Fibroblast of lung (primary cell): ENCODE measurements at places on chromosomes 6 and 20.

DNA sequence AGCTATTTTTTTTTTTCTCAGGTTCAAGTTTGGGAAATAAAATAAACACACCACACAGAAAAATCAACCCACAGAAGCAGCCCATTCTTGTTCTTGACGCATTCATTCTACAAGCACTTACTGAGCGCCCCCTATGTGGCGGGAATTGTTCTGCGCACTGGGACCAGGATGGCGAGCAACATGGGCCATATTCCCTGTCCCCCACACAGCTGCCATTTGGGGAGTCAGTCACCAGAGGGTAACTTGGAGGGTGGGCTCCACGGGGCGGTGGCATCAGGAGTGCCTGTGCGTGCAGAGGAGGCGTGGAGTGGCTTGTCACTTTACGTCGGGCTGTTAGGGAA lies 185.0 kb upstream of the PDE10A start:
- DNase-seq, result no peak

GRCh38 chr6:33717934-33718455 lies 6.5 kb upstream of the UQCC2 start:
- DNase-seq, result no peak

GRCh38 chr6:139126931-139127330 lies 7.9 kb upstream of the HECA start:
- DNase-seq, result no peak

- DNase-seq, result peak; percentile 28
Observed at GRCh38 chr20:5780846-5781217, 30.6 kb downstream of the SHLD1 start.

GRCh38 chr20:15889514-15890256 lies 683.6 kb downstream of the KIF16B start:
- no peak for DNase-seq

GRCh38 chr6:149212892-149213801 lies 104.4 kb upstream of the TAB2 start:
- DNase-seq, result peak; percentile 83

DNA sequence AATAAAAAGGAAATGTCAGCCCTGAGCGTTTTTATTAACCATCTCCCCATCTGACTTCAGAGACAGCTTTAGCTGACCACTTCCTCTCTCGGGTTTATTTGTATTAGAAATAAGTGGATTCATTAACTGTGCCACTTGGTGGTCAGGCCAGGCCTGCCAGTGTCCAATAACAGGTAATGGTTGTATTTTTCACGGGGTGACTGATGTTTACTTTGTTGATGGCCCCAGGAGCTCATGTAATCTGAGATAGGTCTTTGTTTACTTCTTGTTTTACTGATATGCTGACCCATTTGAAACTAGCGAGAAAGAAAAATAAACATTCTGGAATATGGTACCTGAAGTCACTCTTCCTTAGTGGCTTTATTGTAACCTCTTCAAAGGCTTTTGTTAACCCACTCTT lies 504.3 kb upstream of the SLC35B3 start:
- DNase-seq, result no peak

DNA sequence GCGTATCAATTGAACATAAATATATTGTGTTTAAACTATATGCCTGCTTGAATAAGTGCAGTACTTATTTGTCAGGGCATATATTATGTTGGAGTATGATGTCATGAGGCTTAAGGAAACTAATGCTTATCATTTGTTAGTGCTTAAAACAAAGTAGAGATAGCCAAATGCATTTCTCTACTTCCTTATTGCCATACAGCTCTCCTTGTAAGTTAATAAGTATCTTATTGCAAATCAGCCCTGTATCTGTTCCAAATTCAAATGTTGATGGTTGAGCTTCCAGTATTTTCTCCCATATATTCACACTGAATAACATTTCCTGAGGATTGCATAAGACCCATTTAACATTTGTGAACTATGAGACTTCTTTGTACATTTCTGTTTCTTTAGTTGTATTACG lies 57.8 kb downstream of the CARMIL1 start:
- DNase-seq, result no peak

DNA sequence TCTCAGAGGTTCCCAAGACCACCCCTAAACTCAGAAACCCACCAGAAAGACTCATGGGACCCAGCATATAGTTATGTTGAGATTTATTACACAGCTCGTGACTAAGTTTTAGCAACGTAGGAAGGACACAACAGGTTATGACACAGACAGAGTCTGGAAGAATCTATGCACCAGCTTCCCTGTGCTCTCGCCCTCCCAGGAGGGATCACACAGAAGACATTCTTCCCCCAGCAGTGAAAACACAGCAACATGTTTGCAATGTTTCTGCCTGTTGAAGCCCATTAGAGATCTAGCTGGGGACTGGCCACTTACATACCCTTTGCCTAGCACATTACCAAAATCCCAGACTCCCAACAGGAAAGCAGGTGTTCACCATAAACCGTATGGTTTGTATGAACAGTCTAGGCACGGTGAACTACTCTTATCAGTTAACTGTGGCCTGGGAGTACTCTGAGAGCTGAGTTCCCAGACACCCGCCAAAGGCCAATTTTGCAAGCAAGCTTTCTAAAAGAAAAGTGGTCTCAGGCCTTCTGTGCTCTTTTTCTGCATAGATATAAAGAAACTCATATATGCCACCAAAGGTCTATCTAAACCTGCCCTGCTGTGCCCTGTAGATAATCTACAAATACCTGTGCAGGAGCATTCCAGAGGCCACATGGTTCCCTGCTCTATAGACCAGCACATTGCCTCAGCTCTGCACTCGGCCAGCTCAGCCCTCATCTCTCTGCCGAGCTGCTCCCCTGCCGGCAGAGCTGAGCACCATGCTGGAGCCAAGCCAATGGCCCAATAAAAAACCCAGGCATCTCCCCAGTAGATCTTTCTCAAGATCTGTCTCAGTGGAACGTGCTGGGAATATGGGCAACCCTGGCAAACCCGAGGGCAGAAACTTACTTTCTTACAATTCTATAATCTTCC lies 69.6 kb upstream of the SMIM28 start:
- DNase-seq, result peak; percentile 19

DNA sequence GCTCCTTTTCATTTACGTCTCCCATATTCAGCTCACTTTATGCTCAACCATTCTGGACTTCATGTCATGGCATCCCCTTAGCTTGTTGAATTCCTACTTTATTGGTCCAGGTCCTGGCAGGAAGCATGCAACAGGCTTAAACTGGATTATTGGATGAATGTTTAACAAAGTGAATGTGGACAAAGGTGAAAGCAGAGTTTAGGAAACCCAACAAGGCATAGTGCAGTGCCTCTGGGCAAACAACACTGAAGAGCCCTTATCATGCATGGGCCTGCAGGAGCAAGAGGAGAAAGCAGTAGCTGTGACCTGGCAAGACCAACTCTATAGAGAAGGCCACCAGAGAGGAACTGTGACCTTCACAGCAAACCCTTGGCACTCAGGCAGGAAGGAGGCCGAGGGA lies 5.3 kb upstream of the ANKRD66 start:
- DNase-seq, result no peak

- DNase-seq, result no peak
Observed at GRCh38 chr6:105397987-105398386, 4.9 kb downstream of the PREP start.

- peak; percentile 12 for DNase-seq
Observed at GRCh38 chr6:118712969-118713368, 61.6 kb upstream of the CEP85L start.

GRCh38 chr6:128500749-128501600 lies 19.4 kb downstream of the PTPRK start:
- DNase-seq, result no peak

- DNase-seq, result peak; percentile 27
Observed at GRCh38 chr6:24768361-24768760, 6.4 kb upstream of the GMNN start.

GRCh38 chr20:51300104-51300503 lies 242.4 kb downstream of the NFATC2 start:
- DNase-seq, result no peak

GRCh38 chr6:51350308-51350904 lies 531.7 kb downstream of the TFAP2B start:
- DNase-seq, result no peak

GRCh38 chr20:55678126-55678525 lies 327.2 kb downstream of the CBLN4 start:
- DNase-seq, result no peak

GRCh38 chr20:38060536-38060935 lies 27.0 kb downstream of the RPRD1B start:
- DNase-seq, result peak; percentile 91

GRCh38 chr6:150418827-150419594 lies 50.2 kb downstream of the IYD start:
- DNase-seq, result peak; percentile 55

- peak; percentile 60 for DNase-seq
Observed at GRCh38 chr20:19986419-19986818, 30.7 kb upstream of the NAA20 start.

GRCh38 chr20:18529041-18529440 lies 21.3 kb downstream of the SEC23B start:
- no peak for DNase-seq

DNA sequence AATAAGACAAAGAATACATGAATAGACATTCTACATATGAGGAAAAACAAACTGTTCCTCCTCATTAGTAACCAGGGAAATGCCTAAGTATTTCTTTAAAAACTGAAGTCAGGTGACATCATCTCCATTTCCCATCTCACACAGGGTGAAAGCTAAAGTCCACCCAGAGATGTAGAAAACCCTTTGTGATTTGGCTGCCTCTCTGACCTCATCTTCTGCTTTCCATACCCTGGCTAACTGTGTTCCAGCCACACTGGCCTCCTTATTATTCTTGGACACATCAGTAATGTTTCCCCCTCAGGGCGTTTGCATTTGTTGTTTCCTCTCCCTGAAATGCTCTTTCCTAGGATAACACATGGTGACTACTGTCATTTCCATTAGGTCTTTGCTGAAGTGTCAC lies 40.4 kb downstream of the ESF1 start:
- no peak for DNase-seq

DNA sequence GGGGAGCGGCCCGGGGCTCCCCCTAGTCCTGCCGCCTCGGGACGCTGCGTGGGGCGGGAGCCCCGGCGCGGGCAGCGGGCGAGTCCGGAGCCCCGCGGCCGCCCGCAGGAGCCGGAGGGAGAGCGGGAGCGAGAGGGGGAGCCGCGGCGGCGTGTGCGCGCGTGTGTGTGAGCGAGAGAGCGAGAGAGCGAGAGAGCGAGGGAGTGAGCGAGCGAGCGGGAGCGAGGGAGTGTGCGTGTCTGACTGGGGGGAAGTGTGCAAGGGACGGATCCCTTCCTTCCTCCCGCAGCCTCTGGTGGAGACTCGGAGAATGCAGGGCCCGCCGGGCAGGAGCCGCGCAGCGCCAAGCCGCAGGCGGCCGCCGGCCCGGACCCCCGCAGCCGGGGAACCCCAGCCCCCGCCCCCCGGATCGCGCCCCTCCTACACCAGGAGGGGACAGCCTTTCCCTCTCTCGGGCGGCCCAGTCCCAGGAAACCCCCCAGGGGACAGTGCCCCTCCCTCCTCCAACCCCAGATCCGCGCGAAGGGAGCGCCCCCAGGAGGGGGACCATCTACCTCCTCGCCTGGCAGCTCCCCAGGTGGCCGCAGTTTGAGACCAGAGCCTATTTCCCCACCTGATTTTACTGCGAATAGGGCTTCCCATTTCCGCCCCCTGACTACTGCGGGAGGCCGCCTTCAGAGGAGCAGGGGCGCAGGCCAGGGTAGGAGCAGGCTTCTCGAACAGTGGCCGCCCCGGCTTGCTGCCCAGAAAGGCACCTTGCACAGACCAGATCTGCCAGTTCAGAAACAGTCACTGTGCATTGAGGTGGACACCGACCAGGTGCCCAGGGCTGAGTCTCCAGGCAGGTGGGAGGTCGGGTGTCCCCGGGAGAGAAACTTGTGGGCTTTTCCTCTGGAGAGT lies at the start of gene CDH22:
Gene CDH22 (minus strand): TSS at position 241 of the 900 bp plus-strand sequence. CDS start 57,204 bp downstream, outside the sequence.
- DNase-seq, result peak; percentile 18

DNA sequence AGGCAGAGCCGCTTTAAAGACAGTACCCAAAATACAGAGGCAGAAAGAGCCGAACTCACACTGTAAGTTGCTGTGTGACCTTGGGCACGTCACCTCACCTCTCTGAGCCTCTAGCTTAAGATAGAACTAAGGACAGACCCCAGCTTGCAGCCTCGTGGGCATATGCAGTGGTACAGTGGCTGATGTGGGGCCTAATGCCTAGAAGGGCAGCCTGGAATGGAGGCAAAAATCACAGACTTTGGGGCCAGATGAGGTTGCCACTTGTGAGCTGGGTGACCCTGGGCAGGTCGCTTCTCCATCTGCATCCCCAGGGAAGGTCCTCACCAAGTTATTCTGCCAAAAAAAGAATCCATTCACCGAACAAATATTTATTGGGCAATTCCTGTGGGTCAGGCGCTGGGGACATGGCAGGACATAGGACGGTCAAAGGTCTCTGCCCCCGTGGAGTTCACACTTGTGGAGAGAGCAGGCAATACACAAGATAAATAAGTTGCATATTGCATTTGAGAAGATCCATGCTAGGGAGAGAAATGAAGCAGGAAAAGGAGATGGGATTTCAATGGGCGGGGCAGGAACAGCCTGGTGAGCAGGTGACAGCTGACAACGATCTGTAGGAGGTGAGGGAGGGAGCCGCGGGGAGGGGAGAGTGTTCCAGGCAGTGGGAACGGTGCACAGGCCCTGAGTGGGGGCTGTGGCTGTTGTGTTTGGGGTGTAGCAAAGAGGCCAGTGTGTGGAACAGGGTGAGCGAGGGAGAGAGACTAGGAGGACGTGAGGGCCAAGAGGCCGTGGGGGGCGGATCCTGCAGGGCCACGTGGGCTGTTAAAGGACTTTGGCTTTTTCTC lies 115.2 kb downstream of the CEBPB start:
- DNase-seq, result peak; percentile 84

GRCh38 chr6:116847227-116847626 lies 18.3 kb upstream of the GPRC6A start:
- peak; percentile 24 for DNase-seq

GRCh38 chr6:121383478-121383877 lies 49.2 kb upstream of the TBC1D32 start:
- no peak for DNase-seq

GRCh38 chr6:160042014-160042773 lies 73.3 kb downstream of the IGF2R start:
- peak; percentile 83 for DNase-seq

- DNase-seq, result no peak
Observed at GRCh38 chr6:3749067-3749841, 2.3 kb downstream of the PXDC1 start.

DNA sequence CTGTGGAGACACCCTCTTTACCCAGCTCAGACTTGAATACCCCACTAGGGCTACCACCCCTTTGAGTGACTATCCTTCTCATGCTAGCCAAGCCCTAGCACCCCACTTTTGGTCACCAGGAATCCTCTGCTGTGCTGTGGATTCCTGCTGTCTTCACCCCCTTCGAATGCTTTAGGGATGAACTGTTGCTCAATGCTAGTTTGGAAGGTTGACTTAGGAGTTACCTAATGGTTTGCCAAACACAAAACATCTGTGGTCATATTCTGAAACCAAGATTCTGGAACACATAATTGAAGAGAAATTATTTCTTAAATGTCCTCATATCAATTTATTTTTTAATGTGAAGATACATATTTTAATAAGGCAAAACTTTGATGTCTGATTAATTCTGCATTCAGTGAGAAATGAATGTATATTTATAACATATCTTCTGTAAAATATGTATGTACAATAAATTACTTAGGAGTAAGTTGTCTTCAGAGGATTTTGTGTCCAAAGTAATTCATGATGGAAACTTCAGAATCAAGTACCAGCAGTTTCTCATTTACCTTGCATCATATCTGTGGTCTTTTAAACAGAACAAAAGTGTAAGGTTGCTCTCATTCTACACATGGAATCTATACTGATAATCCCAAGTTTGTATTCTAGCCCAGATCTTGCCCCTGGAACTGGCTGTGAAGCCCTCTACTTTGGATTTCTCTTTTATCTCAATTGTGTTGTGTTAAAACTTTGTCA lies 46.9 kb downstream of the TMEM200A start:
- peak; percentile 49 for DNase-seq
